ENCODE measurements at places on chromosomes 6 and 20.

- DNase-seq, result no peak
Observed at GRCh38 chr6:36692220-36692619, 5.4 kb upstream of the RAB44 start.

DNA sequence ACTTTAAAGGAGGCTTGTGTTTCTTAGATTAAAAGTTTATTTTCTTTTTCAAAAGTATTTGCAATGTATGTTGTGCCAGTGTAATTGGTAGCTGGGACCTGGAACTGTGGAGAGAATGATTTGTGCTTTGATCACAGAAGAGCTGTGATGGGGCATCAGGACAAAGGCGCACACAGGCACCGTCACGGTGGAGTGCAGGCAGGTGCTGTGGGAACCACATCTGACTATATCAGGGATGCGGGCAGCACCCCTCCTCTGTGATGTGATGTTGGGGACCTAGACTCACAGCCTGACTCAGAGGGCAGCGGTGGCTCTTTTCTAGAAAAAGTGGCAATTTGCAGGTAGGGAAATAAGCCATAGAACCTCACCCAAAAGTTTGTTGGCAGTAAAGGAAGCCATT is 34.5 kb downstream of the SYTL3 start:
- no peak for DNase-seq

GRCh38 chr6:9409126-9409525 is 973.8 kb upstream of the SLC35B3 start:
- no peak for DNase-seq

- DNase-seq, result no peak
Observed at GRCh38 chr6:69379518-69379917, 417.3 kb downstream of the LMBRD1 start.

DNA sequence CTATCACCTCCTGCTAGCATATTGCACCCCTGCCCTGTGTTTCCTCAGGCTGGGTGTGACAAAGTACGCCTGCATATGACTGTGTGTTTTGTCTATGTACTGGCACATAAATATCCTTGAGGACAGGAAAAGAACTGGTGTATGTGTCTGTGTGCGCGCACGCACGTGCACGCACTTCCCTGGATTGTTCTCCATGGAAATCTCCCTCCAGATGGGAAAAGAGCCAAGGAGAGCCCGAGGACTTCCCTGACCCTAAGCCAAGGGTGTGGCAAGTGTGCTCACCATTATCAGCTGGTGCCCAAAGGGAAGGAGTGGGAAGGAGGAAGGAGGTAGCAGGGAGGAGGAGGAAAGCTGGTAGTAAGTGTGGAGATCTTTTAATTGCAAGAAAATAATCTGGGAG is 117.6 kb downstream of the HIVEP2 start:
- no peak for DNase-seq

Measured in stimulated activated CD4-positive, alpha-beta T cell treated with anti-CD3 and anti-CD28 coated beads, Interleukin-15, amount 100 ng/mL, for 1 hour (primary cell).